ENCODE measurements at places on chromosomes 3 and 15. TPM values are rescaled to one million over a fixed set of nuclear protein-coding genes. Genes with fewer than 3 reads are reported as not detected.

DNA sequence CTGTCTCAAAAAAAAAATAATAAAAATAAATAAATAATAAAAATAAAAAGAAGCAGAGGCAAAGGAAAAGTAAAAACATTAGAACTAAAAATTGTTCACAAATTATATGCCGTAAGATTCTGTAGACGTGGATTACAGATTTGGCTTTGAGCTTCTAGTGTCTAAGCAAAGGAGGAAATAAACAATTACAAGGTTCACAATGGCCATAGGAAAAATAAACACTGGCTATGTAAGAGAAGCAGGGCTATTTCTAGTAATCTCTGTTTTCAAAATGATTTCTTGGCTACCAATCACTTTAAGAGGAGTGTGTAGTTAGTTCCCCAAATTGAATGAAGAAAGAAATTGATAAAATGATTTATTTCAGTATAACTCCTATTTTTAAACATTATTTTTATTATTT is 54.5 kb downstream of the TMEM41A start:
- no peaks in the 10 kb centered on the region for H3K27me3 ChIP-seq
- no peaks in the 10 kb centered on the region for H3K4me1 ChIP-seq
- no peak for DNase-seq

GRCh38 chr3:56857178-56857577 is 55.4 kb upstream of the ARHGEF3 start:
- H3K36me3 ChIP-seq, result no peaks in the 10 kb centered on the region
- peaks cover 32% of the 10 kb centered on the region for H3K4me1 ChIP-seq
- no peak for DNase-seq
- H3K27me3 ChIP-seq, result no peaks in the 10 kb centered on the region
- H3K4me3 ChIP-seq, result no peak overlapping the region

CHST13 gene
- polyA plus RNA-seq, result not detected

DNA sequence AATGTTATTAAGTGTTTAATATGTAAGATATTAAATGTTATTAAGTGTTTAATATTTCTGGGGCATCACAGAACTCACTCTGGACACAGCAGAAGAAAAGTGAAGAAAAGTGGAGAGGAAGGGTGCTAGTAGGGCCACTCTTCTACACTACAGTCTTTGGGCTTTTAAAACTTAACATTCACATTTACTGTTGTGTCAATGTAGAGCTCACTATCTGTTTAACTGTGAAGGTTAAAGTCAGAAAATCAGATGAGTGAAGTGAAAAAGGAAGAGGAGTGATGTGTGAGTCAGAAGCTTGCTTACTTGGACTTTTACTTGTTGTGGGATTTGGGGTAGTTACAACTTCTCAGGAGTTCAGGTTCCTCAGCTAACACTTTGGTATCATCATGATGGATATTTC is 145.3 kb upstream of the DNAJC19 start:
- H3K4me1 ChIP-seq, result no peaks in the 10 kb centered on the region
- no peaks in the 10 kb centered on the region for H3K36me3 ChIP-seq
- no peak overlapping the region for H3K4me3 ChIP-seq
- no peaks in the 10 kb centered on the region for H3K27me3 ChIP-seq
- no peak overlapping the region for H3K27ac ChIP-seq

- no peaks in the 10 kb centered on the region for H3K27me3 ChIP-seq
- no peak overlapping the region for H3K4me3 ChIP-seq
- no peaks in the 10 kb centered on the region for H3K4me1 ChIP-seq
- no peak overlapping the region for H3K27ac ChIP-seq
- no peaks in the 10 kb centered on the region for H3K36me3 ChIP-seq
- DNase-seq, result no peak
Observed at GRCh38 chr3:85148036-85148435, 189.2 kb downstream of the CADM2 start.

GRCh38 chr15:65558336-65558735 is 28.1 kb downstream of the HACD3 start:
- no peak for DNase-seq
- H3K4me3 ChIP-seq, result no peak overlapping the region
- H3K36me3 ChIP-seq, result peaks cover 11% of the 10 kb centered on the region
- H3K27me3 ChIP-seq, result peaks cover 3% of the 10 kb centered on the region

- peaks cover 1% of the 10 kb centered on the region for H3K27me3 ChIP-seq
- H3K4me1 ChIP-seq, result no peaks in the 10 kb centered on the region
- no peak overlapping the region for H3K4me3 ChIP-seq
- H3K36me3 ChIP-seq, result no peaks in the 10 kb centered on the region
- H3K27ac ChIP-seq, result no peak overlapping the region
Observed at GRCh38 chr3:98328933-98329332, 24.7 kb upstream of the OR5K4 start.

DNA sequence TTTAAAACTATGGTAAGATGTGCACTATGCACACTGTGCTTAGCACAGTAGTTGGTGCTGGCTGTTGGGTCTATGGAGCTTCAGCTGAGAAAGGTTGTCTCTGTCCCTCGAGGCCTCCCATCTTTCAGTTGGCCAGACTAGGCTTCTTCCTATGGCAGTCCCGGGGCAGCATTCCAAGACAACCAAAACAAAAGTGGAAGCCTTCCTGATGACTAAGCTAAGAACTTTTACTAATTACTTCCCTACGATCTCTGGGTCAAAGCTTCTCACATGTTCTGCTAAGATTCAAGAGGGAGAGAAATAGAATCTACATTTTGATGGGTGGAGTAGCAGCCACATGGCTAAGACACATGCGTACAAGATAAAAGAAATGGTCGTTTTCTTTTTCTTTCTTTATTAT is 342.8 kb downstream of the TUSC7 start:
- H3K4me1 ChIP-seq, result no peaks in the 10 kb centered on the region
- H3K27ac ChIP-seq, result no peak overlapping the region
- no peaks in the 10 kb centered on the region for H3K36me3 ChIP-seq
- H3K27me3 ChIP-seq, result no peaks in the 10 kb centered on the region
